Gastrocnemius medialis (tissue), 4 donors: ENCODE measurements at places on chromosomes 13 and 19.
A peak's percentile ranks its signal among the peaks of the same experiment; 100 is the strongest.

GRCh38 chr19:4571305-4571917 lies 11.9 kb upstream of the SEMA6B start:
- DNase-seq, result no peak

DNA sequence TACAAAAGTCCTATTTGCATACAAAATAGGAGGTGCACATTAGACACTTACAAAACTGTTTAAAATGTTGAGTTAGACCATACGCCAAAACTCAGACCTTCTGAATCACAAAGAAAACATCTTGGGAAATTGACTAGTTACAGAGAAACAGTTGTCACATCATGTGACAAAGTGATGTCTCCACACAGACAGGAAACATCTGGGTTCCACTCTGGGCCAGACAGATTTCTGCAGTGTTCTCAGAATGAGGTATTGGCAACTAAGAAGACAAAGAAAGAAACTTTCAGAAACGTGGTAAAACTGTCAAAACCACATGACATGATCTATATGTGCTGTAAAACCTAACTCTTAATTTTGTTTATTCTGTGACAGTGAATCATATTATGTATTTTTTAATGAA lies 6.7 kb downstream of the ZNF793 start:
- DNase-seq, result no peak

- DNase-seq, result no peak
These were observed 1.2 kb downstream of the SPART start for GRCh38 chr13:36344886-36345437.

DNA sequence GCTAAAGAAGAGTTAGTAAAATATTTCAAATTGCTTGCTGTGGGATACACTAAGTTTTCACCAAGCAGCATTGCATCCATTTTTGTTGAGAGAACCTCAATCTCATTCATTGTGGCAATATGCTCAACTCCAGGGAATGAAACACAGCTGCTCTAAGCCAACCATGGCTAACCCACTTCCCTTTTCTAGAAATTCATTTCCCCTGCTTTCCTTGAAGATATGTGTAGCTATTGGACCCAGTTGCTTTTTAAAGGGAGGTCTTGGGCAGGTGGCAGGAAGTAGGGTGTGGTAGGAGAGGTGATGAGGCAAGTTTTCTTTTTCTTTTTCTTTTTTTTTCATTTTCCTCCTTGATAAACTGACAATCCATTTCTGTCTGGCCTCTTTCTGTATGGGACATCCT lies 452.2 kb downstream of the FGF14 start:
- DNase-seq, result no peak

- no peak for DNase-seq
These were observed 2.0 kb downstream of the KLF2 start for GRCh38 chr19:16326401-16327168.

GRCh38 chr13:38494445-38494844 lies 144.8 kb downstream of the UFM1 start:
- DNase-seq, result no peak

DNA sequence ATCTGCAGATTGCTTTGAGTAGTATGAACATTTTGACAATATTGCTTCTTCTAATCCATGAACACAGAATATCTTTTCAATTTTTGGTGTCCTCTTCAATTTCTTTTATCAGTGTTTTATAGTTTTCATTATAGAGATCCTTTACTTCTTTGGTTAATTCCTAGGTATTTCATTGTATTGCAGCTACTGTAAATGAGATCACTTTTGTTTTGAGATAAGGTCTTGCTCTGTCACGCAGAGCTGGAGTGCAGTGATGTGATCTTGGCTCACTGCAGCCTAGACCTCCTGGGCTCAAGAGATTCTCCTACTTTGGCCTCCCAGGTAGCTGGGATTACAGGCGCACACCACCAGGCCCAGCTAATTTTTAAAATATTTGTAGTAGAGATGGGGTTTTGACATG lies 9.8 kb downstream of the CYP2A7 start:
- no peak for DNase-seq

DNA sequence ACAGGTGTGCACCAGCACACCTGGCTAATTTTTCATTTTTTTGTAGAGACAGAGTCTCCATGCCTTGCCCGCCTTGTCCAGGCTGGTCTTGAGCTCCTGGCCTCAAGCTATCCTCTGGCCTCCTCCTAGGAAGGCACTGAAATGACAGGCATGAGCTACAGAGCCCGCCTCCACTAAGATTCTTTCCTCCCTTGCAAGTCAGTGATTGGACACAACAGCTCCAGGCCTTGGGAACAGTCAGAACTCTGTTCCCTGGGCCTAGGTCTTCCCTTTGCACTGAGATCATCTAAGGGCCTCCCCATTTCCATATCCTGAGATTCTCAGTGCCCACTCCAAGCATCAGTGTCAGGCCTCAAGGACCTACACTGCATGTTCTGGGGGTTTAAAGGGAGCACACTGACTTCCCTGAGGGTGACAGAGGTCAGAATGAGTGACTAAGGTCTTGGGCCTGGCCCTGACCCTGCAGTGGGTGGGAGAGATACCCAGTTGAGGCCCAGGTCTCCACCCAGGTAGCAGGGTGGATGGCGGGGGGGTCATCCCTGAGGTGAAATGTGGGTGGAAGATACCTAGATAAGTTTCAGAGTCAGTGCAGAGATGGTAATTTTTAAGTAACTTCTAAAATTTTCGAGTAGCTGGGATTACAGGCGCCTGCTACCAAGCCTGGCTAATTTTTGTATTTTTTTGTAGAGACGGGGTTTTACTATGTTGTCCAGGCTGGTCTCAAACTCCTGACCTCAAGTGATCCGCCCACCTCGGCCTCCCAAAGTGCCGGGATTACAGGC lies 17.3 kb upstream of the ERCC1 start:
- DNase-seq, result no peak

- no peak for DNase-seq
These were observed 77.3 kb downstream of the ZNF486 start for GRCh38 chr19:20244356-20244755.

GRCh38 chr13:38542601-38543000 lies 144.3 kb upstream of the FREM2 start:
- DNase-seq, result no peak

DNA sequence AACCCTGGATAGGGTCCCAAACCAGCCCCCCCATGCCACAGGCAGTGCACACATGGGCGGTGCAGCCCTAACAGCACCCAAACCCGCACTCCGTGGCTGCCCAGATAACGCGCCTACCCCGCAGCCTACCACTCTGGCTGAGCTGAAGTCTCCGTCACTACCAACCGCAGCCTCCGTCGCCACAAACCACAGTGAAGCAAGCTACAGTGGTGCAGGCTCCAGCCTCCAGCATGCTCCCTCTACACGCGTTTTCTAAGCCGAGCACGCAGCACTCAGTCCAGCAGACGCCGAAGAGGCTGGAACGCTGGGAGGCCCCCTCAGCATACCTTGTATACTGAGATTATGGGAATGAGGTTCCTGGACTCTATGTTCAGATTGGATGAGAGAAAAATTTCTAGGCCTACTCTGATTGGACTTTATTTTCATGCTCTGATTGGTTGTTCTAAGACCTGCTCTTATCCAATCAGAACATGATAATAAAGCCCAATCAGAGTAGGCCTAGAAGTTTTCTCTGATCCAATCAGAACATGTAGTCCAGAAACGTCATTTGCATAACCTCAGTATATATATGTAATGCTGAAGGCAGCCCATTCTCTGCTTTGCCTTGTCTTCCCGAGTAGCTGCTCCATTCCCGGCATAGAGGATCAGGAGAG lies 56.7 kb upstream of the C1QTNF9B start:
- no peak for DNase-seq

- DNase-seq, result no peak
These were observed 4.5 kb downstream of the CPB2 start for GRCh38 chr13:46100191-46100815.

- DNase-seq, result no peak
These were observed 42.7 kb downstream of the ANKRD10 start for GRCh38 chr13:110872034-110872767.

DNA sequence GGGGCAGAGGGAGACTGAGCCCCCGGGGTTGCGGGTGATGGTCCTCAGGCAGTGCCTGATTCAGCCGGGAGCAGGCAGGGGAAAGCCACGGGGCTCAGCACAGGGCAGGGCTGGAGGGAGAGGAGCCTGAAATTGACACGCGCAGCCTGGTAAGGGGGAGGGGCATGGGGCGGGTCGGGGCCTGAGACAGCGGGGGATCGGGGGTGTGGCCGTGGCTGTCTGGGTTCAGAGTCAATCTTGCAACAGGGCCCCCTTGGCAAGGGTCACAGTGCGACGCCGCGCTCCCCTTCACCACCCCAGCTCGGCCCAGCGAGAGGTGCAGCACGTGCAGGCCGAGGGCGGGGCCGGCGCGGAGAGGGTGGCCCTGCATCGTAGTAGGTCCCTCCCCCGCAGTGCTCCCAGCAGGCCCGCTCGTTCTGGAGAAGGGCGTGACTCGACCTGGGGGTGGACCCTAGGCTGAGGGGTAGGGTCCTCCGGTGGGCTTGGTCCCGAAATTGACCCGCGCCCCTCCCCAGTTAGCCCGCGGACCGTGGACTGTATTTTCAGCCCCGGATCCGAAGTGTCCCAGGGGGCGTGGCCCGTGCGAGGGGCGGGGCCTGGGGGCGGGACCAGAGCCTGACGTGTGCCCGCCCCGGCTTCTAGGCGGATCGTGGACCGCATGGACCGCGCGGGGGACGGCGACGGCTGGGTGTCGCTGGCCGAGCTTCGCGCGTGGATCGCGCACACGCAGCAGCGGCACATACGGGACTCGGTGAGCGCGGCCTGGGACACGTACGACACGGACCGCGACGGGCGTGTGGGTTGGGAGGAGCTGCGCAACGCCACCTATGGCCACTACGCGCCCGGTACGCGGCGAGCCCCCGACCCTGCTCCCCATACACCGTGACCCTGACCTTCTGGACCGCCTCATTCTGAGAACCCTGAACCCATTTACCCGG lies 6.0 kb downstream of the RCN3 start:
- DNase-seq, result peak; percentile 68

DNA sequence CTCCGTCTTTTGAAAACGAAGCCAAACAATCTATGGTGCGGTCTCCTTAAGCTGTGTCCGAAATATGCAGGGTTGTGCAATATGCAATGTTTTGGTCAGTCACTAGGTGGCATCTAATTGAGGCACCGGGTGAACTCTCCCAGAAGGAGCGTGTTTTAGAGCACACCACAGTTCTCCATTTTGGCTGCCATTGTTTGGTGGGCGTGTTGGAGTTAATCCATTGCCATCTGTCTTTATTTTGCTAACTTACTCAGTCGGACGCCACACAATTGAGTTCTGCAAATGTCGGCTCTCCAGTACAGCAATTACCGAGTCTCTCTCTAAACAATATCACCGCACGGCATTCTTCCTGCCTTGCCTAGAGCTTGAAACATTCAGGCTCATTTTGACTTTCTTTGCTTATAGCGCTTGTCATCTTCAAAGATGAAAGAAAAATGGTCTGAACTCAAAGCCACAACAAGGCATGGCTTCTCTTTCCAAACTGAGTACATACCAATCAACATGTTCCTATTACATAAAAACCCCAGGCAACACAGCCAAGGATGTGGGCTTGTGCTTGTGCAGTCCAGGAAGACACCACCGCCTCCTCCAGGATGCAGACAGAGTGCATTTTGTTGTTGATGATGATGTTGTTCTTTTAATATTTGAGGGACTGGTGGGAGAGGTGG lies 182.0 kb upstream of the SERP2 start:
- peak; percentile 57 for DNase-seq

GRCh38 chr19:35117116-35117515 lies 1.5 kb downstream of the FXYD3 start:
- no peak for DNase-seq

DNA sequence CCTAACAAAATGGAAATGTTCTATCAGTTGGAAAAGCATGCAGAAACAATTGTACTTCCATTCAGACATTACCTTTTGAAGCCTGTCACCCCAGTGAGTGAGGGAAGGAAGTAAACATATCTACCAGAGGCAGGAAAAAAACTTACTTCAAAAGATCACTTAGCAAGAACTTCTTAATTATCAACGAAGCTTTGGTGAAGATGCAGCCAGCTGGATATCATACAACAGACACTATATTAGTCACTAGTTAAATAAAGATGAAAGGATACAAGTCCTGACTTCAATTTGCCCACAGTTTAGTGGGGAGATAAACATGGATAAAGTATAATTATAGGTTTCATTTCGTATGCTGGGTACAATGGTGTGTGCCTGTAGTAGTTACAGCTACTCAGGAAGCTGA lies 148.8 kb downstream of the TNFRSF19 start:
- DNase-seq, result no peak

DNA sequence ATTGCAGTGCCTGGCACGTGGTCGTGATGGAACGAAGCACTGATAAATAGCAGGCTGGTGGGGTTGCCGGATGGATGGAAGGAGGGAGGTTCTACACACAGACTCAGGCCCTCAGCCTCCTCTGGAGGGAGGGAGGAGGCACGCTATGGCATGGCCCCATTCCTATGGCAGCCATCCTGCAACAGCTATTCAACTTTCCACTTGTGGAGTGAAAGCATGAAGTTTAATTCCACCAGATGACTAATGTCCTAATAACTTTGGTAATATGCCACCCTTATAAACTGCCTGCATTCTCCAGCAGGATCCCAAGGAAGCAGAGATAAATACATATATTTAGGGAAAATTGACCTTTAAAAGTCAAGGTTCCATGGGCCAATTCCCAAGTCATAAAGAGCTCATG lies 92.4 kb downstream of the KL start:
- no peak for DNase-seq

DNA sequence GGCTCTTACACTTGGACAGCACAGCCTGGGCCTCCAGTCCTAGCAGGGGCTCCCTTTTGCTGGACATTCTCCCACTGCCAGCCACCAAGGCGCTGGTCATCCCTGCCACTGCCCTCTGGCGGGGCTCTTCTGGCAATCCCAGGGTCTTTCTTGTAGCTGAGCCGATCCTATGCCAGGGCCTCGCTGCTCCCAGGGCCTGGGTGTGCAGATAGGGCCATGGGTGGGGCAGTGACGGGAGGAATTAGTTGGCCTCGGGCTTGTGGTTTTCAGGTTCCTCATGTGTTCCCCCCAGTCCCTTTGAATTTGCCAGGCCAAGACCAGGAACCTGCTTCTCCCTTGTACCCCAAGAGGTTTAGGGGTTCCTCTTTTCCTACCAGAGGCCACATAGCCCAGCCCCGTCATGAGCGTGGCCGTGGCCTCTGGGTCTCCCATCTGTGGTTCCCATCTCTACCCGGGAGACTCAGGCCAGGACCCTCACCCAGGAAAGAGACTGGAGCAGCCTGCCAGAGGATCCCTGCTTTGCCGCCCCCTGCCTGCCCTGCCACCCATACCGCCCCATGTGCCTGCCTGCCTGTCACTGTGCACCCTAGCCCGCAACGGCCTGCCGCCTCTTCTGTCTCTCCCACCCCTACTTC lies 26.2 kb downstream of the TMED1 start:
- DNase-seq, result no peak

GRCh38 chr13:26759249-26759906 lies 1.2 kb downstream of the GPR12 start:
- DNase-seq, result no peak

GRCh38 chr19:16349551-16350152 lies 25.0 kb downstream of the KLF2 start:
- no peak for DNase-seq
